Mammary microvascular endothelial cell (primary cell): ENCODE measurements at places on chromosomes 11 and 22. TPM values are rescaled to one million over a fixed set of nuclear protein-coding genes. Genes with fewer than 3 reads are reported as not detected.

The MS4A6E gene
- not detected in 2 replicates for total RNA-seq

The SLC16A8 gene
- not detected in 2 replicates for total RNA-seq

The IGLL1 gene
- total RNA-seq, result not detected in 2 replicates

The OR6T1 gene
- total RNA-seq, result not detected in 2 replicates

The PANX3 gene
- not detected in 2 replicates for total RNA-seq

The TMPRSS13 gene
- not detected in 2 replicates for total RNA-seq
